NB4 (cell line): ENCODE measurements at places on chromosomes 4 and X.

DNA sequence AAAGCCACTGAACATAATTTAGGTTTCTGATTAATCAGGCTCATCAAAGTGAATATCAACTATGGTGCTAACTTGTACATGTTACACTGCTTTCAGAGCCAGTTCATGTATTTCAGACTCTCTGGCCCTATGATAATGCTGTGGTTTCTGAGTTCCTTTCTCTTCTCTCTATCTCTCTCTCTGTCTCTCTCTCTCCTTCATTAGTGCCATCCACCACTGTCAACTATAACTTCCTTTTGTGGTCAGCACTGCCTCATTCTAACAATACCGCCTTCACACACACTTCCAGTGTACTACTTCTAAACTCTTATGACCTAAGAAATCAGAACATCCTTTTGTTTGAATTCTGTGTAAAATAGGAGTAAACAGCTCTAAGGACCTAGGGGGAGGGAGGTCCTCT, 907.1 kb downstream of the RPA4 start:
- peak; percentile 4 for DNase-seq

GRCh38 chr4:76449362-76449767, 14.3 kb downstream of the SHROOM3 start:
- DNase-seq = no peak

DNA sequence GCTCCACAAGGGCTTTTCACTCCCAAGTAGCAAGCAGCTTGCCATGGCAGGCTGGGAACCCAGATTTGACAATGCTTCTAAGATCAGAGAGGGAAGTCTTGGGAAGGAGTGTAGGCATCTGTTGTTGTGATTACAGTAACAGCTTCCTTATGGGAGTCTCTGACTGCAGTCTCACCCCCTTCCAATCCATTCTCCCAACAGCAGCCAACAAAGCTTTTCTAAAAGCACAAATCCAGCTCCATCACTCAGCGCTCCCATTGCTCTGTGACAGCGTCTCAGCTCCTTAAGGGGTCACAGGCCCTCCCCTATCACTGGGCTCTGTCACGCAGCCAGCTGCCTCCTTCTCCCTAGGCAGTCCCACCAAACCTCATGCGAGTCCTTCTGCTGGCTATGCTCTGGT, 7.1 kb downstream of the IGFBP7 start:
- no peak for DNase-seq

- DNase-seq = no peak
These were observed 472.4 kb upstream of the NWD2 start for GRCh38 chr4:36772154-36772516.

GRCh38 chrX:154829926-154830442, 4.5 kb downstream of the SMIM9 start:
- peak; percentile 23 for DNase-seq
